Neuronal stem cell (in vitro differentiated cells): ENCODE measurements at places on chromosomes 3 and 15.
A peak's percentile ranks its signal among the peaks of the same experiment; 100 is the strongest.

DNA sequence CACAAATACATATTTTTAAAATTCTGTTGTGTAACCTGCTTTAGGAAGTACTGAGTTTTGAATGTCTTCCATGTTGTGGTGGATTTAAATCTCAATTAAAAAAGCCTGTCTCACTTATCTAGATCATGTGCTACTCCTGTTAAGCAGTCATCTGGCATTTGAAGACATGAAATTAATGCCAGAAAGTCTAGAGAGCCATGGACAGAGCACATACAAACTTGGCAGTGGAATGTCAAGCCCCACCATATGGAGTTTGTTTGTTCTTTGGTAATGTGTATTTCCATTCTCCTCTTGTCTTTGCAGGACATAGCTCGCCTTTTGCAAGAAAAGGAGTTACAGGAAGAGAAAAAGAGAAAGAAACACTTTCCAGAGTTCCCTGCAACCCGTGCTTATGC lies 39.3 kb upstream of the UTS2B start:
- H3K36me3 ChIP-seq: peaks cover 94% of the 10 kb centered on the region
- H3K4me3 ChIP-seq: no peak overlapping the region
- DNase-seq: no peak
- no peaks in the 10 kb centered on the region for H3K27me3 ChIP-seq
- no peak overlapping the region for H3K27ac ChIP-seq
- H3K4me1 ChIP-seq: no peaks in the 10 kb centered on the region

DNA sequence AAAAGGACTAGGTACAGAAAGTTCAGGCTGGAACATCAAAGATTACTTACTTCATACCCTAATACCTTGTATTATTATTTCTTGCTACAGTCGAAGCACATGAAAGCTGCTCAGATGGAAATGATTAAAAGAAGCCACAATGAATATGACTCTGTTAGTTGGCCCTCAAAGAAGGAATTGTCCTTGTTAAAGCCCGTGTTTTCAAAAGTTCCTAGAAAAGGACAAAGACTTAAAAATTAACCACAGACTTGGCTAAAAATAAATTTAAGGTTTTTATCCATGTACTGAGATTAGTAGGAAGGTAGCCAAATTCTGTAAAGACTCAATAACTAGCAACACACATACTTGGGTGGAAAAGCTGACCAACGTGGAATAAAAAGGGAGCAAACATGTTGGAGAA lies 251.0 kb upstream of the RARB start:
- no peak overlapping the region for H3K4me3 ChIP-seq
- no peaks in the 10 kb centered on the region for H3K4me1 ChIP-seq
- no peaks in the 10 kb centered on the region for H3K27me3 ChIP-seq
- DNase-seq: no peak

GRCh38 chr3:155031186-155031585 lies 48.9 kb upstream of the MME start:
- H3K36me3 ChIP-seq: no peaks in the 10 kb centered on the region
- H3K4me3 ChIP-seq: no peak overlapping the region
- H3K27me3 ChIP-seq: no peaks in the 10 kb centered on the region
- H3K27ac ChIP-seq: no peak overlapping the region
- DNase-seq: no peak
- no peaks in the 10 kb centered on the region for H3K4me1 ChIP-seq

DNA sequence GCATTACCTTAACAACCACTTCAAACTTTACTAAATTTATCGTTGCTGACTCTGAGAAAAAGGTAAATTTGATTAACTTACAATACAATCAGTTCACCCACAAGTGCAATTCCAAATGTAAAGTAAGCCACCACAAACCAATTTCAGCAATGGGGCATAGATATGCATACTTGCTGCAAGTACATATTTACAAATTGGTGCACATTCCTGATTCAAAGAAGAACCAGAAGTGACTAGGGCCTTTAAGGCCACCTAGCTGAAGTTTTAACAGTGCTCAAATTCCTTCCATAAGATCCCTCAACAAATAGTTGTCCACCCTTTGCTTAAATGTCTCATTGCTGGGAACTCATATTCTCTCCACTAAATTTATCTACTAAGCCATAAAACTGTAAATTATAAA lies 67.2 kb downstream of the INO80 start:
- H3K4me3 ChIP-seq: no peak overlapping the region
- no peaks in the 10 kb centered on the region for H3K4me1 ChIP-seq
- DNase-seq: no peak
- no peak overlapping the region for H3K27ac ChIP-seq
- peaks cover 97% of the 10 kb centered on the region for H3K36me3 ChIP-seq

GRCh38 chr3:111210003-111210711 lies 138.5 kb downstream of the NECTIN3 start:
- H3K27me3 ChIP-seq: peaks cover 2% of the 10 kb centered on the region
- DNase-seq: no peak
- H3K4me3 ChIP-seq: no peak overlapping the region

DNA sequence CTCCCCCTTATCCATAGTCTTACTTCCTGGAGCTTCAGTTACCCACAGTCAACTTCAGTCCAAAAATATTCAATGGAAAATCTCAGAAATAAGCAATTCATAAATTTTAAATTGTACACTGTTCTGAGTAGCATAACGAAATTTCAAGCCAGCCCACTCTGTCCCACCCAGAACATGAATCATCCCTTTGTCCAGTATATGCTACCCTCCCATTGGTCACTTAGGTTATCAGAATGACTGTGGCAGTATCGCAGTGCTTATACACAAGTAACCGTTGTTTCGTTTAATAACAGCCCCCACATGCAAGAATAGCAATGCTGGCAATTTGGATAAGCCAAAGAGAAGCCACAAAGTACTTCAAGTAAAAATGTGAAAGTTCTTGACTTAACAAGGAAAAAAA lies 325.3 kb upstream of the ADAMTS9 start:
- H3K4me3 ChIP-seq: no peak overlapping the region
- H3K36me3 ChIP-seq: no peaks in the 10 kb centered on the region
- H3K27ac ChIP-seq: no peak overlapping the region
- no peaks in the 10 kb centered on the region for H3K27me3 ChIP-seq

DNA sequence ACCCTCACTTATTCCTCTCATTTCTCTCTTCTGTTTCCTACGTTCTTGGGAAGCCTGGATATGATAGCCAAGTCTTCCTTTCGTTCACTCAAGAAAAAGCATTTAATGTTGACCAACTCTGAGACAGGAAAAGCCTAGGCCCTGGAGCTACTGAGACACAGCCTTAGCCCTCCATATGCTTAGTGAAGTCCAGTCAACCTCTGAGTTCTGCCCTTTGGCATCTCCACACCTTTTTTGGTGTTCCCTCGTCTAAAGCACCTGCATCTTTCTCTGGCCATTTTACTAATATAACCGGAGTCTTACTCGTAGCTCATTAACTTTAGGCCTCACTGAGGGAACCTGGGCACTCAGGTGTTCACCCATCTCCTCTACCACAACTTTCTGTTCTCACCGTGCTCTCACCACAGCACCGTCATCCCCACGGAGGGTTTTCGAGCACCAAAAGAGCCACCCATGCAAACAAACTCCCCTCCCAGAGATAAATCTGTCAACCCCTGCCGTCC lies 632 bp downstream of the MTHFS start:
- H3K27me3 ChIP-seq: no peaks in the 10 kb centered on the region
- no peak for DNase-seq
- H3K27ac ChIP-seq: no peak overlapping the region
- H3K4me3 ChIP-seq: peak overlapping the region; percentile 44

- no peak overlapping the region for H3K27ac ChIP-seq
- DNase-seq: no peak
- no peak overlapping the region for H3K4me3 ChIP-seq
- H3K27me3 ChIP-seq: no peaks in the 10 kb centered on the region
- no peaks in the 10 kb centered on the region for H3K36me3 ChIP-seq
- H3K4me1 ChIP-seq: peaks cover 17% of the 10 kb centered on the region
These were observed 57.9 kb upstream of the UBE2E1 start for GRCh38 chr3:23747841-23748240.

DNA sequence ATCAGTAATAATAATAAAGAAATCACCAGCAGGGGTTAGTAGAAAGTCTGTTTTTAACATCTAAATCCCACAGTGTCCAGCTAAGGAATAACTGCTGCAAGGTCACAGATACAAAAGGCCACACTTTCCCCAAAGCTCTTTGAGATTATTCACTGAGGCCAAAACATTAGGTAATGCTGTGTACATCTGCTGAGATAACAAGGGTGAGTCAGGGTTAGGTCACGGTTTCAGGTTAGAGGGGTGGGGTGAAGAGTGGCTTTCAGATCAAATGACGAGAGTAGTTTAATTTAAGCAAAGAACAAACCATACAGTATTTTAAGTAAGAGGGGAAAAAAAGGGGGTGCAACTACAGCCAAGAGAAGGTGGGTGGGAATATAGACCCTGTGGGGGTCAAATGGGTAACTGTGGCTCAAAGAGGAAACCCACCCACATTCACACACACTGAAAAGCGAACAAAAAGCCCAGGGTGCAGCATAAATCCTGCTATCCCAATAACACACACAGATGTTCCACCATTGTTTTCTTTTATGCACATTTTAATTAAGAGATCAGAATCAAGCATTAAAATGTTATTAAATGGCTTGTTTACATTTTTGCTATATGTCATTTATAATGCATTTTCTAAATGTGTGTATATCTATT lies 412.9 kb downstream of the TIGIT start:
- no peak overlapping the region for H3K4me3 ChIP-seq
- DNase-seq: no peak
- no peak overlapping the region for H3K27ac ChIP-seq
- H3K36me3 ChIP-seq: no peaks in the 10 kb centered on the region
- no peaks in the 10 kb centered on the region for H3K27me3 ChIP-seq

GRCh38 chr3:183518491-183519251 lies 36.8 kb downstream of the KLHL6 start:
- H3K36me3 ChIP-seq: no peaks in the 10 kb centered on the region
- H3K4me1 ChIP-seq: peaks cover 11% of the 10 kb centered on the region
- H3K27me3 ChIP-seq: no peaks in the 10 kb centered on the region
- H3K27ac ChIP-seq: peak overlapping the region; percentile 69

GRCh38 chr3:55320928-55321327 lies 166.2 kb downstream of the WNT5A start:
- DNase-seq: no peak
- H3K4me1 ChIP-seq: no peaks in the 10 kb centered on the region
- no peaks in the 10 kb centered on the region for H3K27me3 ChIP-seq

DNA sequence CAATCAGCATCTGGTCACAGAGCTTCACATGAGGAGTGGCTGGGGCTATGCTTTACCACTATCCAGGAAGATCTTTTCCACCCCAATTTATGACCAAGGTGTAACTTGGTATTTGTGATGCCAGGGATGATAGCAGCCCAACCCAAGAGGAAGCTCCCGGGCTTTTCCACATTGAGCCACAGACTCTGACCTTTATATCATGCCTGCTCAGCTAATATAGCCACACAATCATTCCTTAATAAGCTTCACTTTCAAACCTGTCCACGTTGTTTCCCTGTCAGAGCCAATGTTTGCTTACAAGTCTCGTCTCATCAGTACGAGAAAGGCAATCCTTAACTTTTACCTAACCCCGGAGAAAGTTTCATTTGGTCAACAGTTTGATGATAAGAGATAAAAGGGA lies 330.9 kb downstream of the SHQ1 start:
- H3K4me1 ChIP-seq: no peaks in the 10 kb centered on the region
- no peaks in the 10 kb centered on the region for H3K36me3 ChIP-seq
- H3K4me3 ChIP-seq: no peak overlapping the region
- no peak overlapping the region for H3K27ac ChIP-seq
- no peaks in the 10 kb centered on the region for H3K27me3 ChIP-seq

DNA sequence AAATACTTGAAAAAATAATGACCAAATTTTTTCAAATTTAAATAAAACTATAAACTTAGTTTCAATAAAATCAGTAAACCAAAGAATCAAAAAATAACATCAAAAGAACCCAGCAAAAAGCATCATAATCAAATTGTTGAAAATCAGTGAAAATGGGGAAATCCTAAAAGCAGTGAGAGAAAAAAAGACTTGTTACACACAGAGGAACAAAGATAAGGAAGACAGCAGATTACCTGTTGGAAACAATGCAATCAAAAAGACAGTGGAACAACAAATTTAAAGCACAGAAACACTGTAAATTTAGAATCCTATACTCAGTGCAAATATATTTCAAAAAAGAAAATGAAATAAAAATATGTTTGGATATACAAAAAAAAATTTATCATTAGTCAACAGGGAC lies 156.2 kb upstream of the LMCD1 start:
- H3K27ac ChIP-seq: no peak overlapping the region
- H3K36me3 ChIP-seq: no peaks in the 10 kb centered on the region
- H3K4me3 ChIP-seq: no peak overlapping the region
- H3K4me1 ChIP-seq: no peaks in the 10 kb centered on the region
- H3K27me3 ChIP-seq: no peaks in the 10 kb centered on the region

DNA sequence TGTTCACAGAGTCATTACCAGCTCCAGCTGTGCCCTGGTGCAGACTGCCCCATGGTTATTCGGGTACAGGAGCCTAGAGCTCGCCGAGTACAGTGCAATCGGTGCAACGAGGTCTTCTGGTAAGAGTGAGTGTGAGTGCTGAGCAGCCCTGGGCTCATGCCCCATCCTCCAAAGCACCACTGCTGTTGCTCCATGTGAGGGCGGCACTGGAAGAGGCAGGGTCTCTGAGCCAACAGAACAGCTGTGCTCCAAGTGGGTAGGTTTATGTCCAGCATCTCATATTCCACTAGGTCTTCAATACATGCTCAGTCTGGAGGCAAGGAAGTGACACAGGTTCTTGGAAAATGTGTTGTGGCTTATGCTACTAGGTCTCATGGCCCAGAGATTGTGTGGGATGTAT lies 19.5 kb upstream of the P4HTM start:
- no peaks in the 10 kb centered on the region for H3K27me3 ChIP-seq
- H3K4me3 ChIP-seq: peak overlapping the region; percentile 5
- no peaks in the 10 kb centered on the region for H3K4me1 ChIP-seq
- H3K36me3 ChIP-seq: peaks cover 38% of the 10 kb centered on the region

- H3K4me1 ChIP-seq: peaks cover 13% of the 10 kb centered on the region
- no peak for DNase-seq
- H3K27me3 ChIP-seq: no peaks in the 10 kb centered on the region
- H3K4me3 ChIP-seq: no peak overlapping the region
- H3K27ac ChIP-seq: no peak overlapping the region
These were observed 378.6 kb downstream of the NTRK3 start for GRCh38 chr15:87877822-87878542.

- H3K4me3 ChIP-seq: no peak overlapping the region
- no peaks in the 10 kb centered on the region for H3K36me3 ChIP-seq
- DNase-seq: no peak
- H3K27ac ChIP-seq: no peak overlapping the region
These were observed 52.7 kb upstream of the ATOSA start for GRCh38 chr15:52731732-52732470.
